ENCODE measurements at places on chromosomes 1 and 21. TPM values are rescaled to one million over a fixed set of nuclear protein-coding genes. Genes with fewer than 3 reads are reported as not detected.

C1orf94 gene
- total RNA-seq, result not detected

DNA sequence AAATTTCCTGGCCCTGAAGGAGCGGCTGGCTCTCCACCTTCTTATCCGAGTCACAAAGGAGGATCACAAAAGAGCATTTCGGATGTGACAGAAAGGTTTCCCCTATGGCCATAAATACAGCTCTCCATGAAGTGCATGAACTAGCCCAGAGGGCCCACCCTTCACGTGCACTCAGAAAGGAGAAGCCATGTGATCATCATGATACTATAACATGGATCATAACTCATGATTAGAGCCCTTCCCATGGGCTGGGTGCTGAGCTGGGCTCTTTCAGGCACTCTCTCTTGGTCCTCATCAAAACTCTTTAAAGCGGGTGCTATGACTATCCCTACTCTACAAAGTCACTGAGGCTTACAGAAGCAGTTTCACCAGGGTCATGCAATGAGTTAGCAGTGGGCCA lies 135.0 kb downstream of the PTPRU start:
- no peak for DNase-seq
- no peaks in the 10 kb centered on the region for H3K27me3 ChIP-seq
- no peak overlapping the region for H3K27ac ChIP-seq
- no peaks in the 10 kb centered on the region for H3K4me1 ChIP-seq
- H3K36me3 ChIP-seq, result no peaks in the 10 kb centered on the region
- no peak overlapping the region for H3K4me3 ChIP-seq

- H3K4me3 ChIP-seq, result no peak overlapping the region
- H3K27me3 ChIP-seq, result no peaks in the 10 kb centered on the region
- no peak overlapping the region for H3K27ac ChIP-seq
- peaks cover 10% of the 10 kb centered on the region for H3K4me1 ChIP-seq
- no peak for DNase-seq
Measured at GRCh38 chr1:117567976-117568375, 37.9 kb upstream of the TENT5C start.

MAP10 gene
- 3.7 TPM for total RNA-seq

DNA sequence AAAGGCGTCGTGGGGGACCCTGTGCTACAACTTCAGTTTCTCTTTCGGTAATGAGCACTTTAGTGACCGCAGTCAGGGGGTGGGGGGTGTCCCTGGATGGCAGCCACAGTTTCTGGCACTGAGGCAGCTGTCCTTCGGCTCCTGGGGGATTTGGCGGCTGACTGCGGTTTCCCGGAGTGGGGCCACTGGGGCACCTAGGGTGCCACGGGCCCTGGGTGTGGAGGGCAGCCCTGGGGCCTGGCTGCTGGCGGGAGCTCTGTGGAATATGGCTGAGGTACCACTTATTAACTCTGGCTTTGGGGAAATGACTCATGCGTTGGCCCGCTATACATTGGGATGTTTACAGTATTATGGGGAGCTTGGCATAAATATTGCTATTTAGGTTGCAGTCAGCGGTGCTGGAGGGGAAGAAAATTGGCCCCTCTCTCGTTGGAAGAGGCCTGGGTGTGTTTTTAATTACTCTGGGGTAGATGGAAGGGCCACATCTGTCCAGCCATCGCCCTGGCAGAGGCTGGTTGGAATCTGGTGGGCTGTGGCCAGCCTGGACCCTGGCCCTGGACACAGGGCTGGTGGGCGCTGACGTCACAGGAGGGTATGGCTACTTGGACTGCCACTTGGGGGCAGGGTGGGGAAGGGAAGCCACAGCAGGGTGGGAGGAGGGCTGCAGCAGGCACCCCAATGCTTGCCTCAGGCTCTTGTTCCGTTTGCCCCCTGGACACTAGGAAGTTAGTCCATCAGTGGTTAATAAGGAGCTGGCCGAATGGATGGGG lies 2.0 kb downstream of the EPHB2 start:
- no peak overlapping the region for H3K27ac ChIP-seq
- H3K4me1 ChIP-seq, result no peaks in the 10 kb centered on the region
- H3K4me3 ChIP-seq, result no peak overlapping the region
- no peaks in the 10 kb centered on the region for H3K36me3 ChIP-seq

DNA sequence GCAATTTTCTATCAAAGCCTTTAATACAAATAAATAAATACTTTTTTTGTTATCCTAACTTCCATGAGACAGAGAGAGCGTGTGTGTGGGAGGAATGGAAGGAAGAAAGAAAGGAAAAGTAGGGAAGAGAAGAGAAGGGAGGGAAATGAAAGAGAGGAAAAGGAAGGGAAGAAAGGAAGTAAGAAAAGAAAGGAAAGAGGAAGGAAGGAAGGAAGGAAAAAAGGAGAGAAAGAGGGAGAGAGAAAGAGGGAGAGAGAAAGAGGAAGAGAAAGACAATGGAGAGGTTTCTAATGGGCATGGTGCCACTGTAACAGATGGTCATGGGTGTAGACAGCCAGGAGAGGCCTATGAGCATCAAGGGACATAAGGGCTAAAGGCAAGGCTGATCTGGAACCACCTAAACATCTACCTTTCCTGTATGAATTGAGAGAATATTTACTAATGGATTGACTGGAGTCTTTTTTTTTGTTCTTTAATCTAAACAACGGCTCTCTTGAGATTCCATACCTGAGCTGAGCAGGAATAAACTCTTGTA lies 234.9 kb downstream of the PTPRC start:
- H3K36me3 ChIP-seq, result no peaks in the 10 kb centered on the region
- no peak overlapping the region for H3K27ac ChIP-seq
- H3K4me3 ChIP-seq, result no peak overlapping the region
- no peaks in the 10 kb centered on the region for H3K4me1 ChIP-seq

UTS2 gene
- not detected for total RNA-seq

- DNase-seq, result no peak
- no peaks in the 10 kb centered on the region for H3K36me3 ChIP-seq
- no peak overlapping the region for H3K27ac ChIP-seq
- no peaks in the 10 kb centered on the region for H3K27me3 ChIP-seq
Measured at GRCh38 chr21:46116189-46116775, 18.4 kb downstream of the COL6A2 start.

PPCS gene
- total RNA-seq, result 50.0 TPM

OR2G6 gene
- not detected for total RNA-seq

DNA sequence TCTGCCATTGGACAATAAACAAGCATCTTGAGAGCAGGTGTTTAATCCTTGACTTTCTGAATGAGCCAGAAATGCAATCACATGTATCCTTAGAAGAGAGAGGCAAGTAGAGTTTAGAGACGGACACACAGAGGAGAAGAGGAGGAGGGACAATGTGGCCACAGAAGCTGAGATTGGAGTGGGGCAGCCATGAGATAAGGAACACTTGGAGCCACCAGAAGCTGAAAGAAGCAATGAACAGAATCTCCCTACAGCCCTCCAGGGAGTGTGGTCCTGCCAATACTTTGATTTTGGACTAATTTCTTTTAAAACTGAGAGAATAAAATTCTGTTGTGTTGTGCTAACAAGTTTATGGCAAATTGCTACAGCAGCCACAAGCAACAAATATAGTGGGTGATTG lies 141.0 kb downstream of the ATP6V1G3 start:
- DNase-seq, result no peak
- no peaks in the 10 kb centered on the region for H3K27me3 ChIP-seq
- H3K36me3 ChIP-seq, result no peaks in the 10 kb centered on the region

CLCA1 gene
- not detected for total RNA-seq

- H3K27ac ChIP-seq, result no peak overlapping the region
- no peak for DNase-seq
- H3K27me3 ChIP-seq, result no peaks in the 10 kb centered on the region
- H3K36me3 ChIP-seq, result no peaks in the 10 kb centered on the region
- no peaks in the 10 kb centered on the region for H3K4me1 ChIP-seq
- H3K4me3 ChIP-seq, result no peak overlapping the region
Measured at GRCh38 chr1:43317817-43318471, 17.2 kb downstream of the TIE1 start.

DNA sequence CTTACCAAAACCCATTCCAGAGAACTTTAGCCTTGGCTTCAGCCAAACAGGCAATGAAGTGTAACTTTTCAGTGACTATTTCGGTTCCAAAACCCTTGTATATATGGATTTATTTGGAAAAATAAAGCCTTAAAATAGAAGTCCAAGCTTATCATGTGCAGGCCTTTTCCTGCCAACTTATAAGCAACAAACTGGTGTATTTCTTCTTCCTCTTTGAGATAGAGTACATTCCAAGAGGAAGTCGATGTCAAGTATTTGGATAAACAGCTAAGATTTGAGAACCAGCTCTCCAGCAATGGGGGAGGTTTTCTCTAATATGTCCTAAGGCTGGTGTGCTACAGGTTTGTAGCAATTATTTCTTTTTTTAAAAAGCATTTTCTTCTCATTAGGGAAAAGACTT lies 407.8 kb downstream of the DUSP10 start:
- H3K36me3 ChIP-seq, result no peaks in the 10 kb centered on the region
- no peak overlapping the region for H3K4me3 ChIP-seq
- no peaks in the 10 kb centered on the region for H3K4me1 ChIP-seq
- DNase-seq, result no peak

MIXL1 gene
- total RNA-seq, result not detected

DNA sequence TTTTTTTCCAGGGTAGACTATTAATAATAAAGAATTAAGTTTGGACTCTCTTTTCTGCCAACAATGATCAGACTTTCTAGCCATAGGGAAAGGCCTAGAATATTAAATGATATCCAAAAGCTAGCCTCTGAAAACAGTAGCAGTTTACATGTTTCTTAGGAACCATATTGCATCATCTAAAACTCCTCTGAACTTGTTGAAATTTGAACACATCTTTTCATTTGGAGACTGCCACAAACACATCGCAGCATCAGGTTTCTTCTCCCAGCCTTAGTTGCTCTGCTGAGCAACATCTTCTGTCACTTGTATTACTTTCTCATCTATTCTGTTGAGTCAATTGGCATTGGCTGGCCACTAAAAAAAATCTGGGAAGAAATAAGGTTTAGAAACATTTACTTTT lies 63.2 kb upstream of the GNG4 start:
- no peak overlapping the region for H3K4me3 ChIP-seq
- peaks cover 26% of the 10 kb centered on the region for H3K36me3 ChIP-seq
- no peak overlapping the region for H3K27ac ChIP-seq
- H3K27me3 ChIP-seq, result no peaks in the 10 kb centered on the region
- no peaks in the 10 kb centered on the region for H3K4me1 ChIP-seq

DNA sequence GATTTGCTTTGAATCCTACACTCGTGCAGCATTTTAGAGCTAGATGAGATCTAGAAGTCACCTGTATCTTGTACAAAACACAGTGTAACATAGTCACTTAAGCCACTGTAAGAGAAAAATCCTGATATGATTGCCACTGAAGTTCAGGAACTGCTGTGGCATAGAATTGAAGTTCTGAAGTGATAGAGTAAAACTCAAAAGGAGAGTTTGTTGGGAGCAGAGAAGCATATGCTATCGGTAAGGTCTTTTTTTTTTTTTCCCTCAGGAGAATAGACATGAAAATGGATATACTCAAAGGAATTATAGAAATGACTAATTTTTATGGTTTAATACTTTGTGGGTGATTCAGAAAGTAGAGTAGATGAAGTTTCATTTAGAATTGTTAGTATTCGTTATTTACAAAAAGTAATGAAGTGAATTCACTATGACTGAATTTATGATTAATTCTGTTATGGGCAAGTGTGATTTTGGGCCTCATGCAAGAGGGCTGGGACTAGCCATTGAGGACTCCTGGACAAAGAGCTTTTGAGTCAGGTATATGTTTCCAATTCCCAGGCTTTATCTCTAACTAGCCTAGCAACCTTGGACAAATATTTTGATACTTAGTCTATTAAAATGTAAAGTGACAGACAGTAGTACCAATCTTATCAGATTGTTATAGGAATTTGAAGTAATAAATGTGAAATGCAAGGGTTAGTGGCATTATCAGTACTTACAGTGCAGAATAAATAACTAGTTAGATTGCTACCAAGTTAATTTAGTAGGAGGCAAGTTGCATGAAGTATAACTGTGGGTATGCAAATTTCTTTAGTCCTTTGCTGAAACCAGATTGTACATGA lies 3.1 kb downstream of the KCTD3 start:
- H3K27me3 ChIP-seq, result no peaks in the 10 kb centered on the region
- no peak for DNase-seq
- H3K27ac ChIP-seq, result no peak overlapping the region
- no peaks in the 10 kb centered on the region for H3K36me3 ChIP-seq
- no peak overlapping the region for H3K4me3 ChIP-seq

DNA sequence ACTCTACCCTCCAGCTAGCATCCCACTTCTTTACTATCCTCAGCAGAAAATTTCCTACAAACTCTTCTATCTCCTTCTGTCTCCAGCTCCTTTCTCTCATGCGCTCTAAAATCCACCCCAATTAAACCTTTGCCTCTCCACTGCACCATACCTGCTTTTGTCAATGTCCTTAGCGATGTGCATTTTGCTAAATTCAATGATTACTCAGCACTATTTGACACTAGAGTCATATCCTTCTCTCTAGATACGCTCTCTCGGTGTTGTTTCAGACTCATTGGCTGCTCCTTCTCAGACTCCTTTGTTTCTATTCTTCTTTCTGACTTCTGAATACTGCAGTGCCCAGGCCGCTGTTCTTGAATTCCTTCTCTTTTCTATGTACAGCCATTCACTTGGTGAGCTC lies 144.2 kb downstream of the HLX start:
- H3K4me1 ChIP-seq, result no peaks in the 10 kb centered on the region
- no peak overlapping the region for H3K27ac ChIP-seq
- H3K4me3 ChIP-seq, result no peak overlapping the region

GRCh38 chr1:107678993-107679392 lies 286.0 kb downstream of the VAV3 start:
- DNase-seq, result no peak
- no peaks in the 10 kb centered on the region for H3K27me3 ChIP-seq
- H3K4me1 ChIP-seq, result no peaks in the 10 kb centered on the region

DNA sequence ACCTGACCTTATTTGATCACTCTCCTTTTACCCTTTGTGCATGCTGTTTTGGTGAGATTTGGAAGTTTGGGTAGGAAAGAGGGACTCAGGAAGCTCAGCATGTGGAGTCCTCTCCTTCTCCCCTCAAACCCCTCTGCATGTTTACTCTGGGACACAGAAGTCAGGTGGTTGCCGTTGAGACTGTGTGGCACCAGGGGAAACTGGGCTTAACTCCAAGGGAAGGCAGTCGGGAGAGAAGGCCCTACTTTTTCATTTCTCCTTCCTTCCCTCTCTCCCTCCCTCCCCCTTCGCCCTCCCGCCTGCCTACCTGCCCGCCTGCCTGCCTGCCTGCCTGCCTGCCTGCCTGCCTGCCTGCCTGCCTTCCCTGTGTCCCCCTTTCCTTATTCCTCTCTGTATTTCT lies 34.8 kb upstream of the TTC22 start:
- no peak for DNase-seq
- H3K27me3 ChIP-seq, result no peaks in the 10 kb centered on the region
- H3K4me1 ChIP-seq, result no peaks in the 10 kb centered on the region
- no peak overlapping the region for H3K27ac ChIP-seq
- no peak overlapping the region for H3K4me3 ChIP-seq
- no peaks in the 10 kb centered on the region for H3K36me3 ChIP-seq

GRCh38 chr1:156911577-156912298 lies 8.7 kb upstream of the LRRC71 start:
- no peaks in the 10 kb centered on the region for H3K4me1 ChIP-seq
- H3K27ac ChIP-seq, result no peak overlapping the region
- no peaks in the 10 kb centered on the region for H3K36me3 ChIP-seq
- H3K27me3 ChIP-seq, result no peaks in the 10 kb centered on the region
- DNase-seq, result no peak
- no peak overlapping the region for H3K4me3 ChIP-seq

KRTAP13-3 gene
- not detected for total RNA-seq

MRAP gene
- not detected for total RNA-seq

- no peaks in the 10 kb centered on the region for H3K27me3 ChIP-seq
- no peak overlapping the region for H3K4me3 ChIP-seq
- DNase-seq, result no peak
- H3K27ac ChIP-seq, result no peak overlapping the region
- no peaks in the 10 kb centered on the region for H3K36me3 ChIP-seq
Measured at GRCh38 chr1:82466416-82466815, 665.7 kb downstream of the ADGRL2 start.

Data from naive thymus-derived CD4-positive, alpha-beta T cell (primary cell).